ENCODE measurements at places on chromosomes 16 and 17.

GRCh38 chr16:86396901-86397311, 113.4 kb upstream of the FOXF1 start:
- no peak for DNase-seq

DNA sequence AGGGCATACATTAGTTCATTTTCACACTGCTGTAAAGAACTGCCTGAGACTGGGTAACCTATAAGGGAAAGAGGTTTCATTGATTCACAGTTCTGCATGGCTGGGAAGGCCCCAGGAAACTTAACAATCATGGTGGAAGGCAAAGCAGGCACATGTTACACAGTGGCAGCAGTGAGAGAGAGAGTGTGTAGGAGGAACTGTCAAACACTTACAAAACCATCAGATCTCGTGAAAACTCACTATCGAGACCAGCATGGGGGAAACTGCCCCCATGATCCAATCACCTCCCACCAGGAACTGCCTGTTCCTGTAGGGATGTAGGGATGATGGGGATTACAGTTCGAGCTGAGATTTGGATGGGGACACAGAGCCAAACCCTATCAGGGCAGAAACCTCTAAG, 17.2 kb downstream of the NUBP1 start:
- DNase-seq, result no peak

DNA sequence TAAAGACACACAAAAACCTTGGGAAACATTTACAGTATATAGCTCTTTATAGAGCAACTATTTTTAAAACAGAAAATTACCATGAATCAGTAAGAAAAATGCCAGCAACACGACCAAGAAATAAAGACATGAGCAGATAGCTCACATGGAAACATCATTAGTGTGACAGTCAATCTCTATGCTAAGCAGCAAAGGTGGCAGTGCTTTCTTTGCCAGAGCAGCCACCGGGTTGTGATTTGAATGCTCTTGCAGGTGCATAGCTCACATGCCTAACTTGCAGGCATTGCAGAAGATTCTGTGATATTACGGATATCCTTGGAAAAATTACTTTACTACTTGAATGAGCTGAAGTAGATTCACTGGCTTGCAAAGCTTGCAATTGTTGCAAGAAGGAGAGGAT, 652.9 kb upstream of the C16orf82 start:
- no peak for DNase-seq

- no peak for DNase-seq
Observed at GRCh38 chr16:20409398-20410120, at the start of gene ACSM5. ACSM5 (plus strand) TSS chr16:20409534; CDS start chr16:20411485, 1,951 bp downstream.

DNA sequence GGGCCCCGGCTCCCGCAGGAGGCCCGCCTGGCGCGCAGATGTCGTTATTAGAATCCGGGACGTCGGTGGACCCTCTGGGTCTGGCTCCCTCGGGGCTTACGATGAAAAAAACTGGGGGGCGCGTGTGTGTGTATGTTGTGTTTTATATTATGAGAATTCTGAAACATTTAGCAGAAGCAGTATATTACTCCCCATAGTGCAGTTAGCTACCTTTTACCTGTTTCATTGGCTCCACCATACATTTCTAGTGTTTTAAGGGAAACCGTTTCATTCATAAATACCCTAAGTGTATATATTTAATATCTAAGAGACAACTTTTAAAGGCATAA, 486 bp upstream of the DNAJA2 start:
- DNase-seq, result no peak

- DNase-seq, result no peak
Observed at GRCh38 chr16:74199842-74200124, 96.8 kb upstream of the PSMD7 start.

DNA sequence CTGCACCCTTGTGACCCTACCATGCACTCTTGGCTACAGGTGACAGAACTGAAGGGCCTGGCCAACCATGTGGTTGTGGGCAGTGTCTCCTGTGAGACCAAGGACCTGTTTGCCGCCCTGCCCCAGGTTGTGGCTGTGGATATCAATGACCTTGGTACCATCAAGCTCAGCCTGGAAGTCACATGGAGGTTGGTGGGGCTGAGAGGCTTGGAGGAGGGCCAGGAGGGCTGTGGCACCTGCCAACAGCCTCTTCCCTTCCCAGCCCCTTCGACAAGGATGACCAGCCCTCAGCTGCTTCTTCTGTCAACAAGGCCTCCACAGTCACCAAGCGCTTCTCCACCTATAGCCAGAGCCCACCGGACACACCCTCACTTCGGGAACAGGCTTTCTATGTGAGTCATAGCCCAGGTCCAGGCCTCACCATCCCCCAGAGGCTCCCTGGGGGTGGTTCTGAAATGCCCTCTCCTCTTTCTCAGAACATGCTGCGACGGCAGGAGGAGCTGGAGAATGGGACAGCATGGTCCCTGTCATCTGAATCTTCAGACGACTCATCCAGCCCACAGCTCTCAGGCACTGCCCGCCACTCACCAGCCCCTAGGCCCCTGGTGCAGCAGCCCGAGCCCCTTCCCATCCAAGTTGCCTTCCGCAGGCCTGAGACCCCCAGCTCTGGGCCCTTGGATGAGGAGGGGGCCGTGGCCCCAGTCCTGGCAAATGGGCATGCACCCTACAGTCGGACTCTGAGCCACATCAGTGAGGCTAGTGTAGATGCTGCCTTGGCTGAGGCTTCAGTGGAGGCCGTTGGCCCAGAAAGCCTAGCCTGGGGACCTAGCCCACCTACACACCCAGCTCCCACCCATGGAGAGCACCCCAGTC, 13.0 kb downstream of the RIPOR1 start:
- no peak for DNase-seq

GRCh38 chr16:88591577-88592021, 21.4 kb downstream of the ZC3H18 start:
- no peak for DNase-seq

- no peak for DNase-seq
Observed at GRCh38 chr16:50856991-50857390, 115.1 kb downstream of the CYLD start.

- DNase-seq, result no peak
Observed at GRCh38 chr17:9902120-9902519, 3.0 kb downstream of the RCVRN start.

DNA sequence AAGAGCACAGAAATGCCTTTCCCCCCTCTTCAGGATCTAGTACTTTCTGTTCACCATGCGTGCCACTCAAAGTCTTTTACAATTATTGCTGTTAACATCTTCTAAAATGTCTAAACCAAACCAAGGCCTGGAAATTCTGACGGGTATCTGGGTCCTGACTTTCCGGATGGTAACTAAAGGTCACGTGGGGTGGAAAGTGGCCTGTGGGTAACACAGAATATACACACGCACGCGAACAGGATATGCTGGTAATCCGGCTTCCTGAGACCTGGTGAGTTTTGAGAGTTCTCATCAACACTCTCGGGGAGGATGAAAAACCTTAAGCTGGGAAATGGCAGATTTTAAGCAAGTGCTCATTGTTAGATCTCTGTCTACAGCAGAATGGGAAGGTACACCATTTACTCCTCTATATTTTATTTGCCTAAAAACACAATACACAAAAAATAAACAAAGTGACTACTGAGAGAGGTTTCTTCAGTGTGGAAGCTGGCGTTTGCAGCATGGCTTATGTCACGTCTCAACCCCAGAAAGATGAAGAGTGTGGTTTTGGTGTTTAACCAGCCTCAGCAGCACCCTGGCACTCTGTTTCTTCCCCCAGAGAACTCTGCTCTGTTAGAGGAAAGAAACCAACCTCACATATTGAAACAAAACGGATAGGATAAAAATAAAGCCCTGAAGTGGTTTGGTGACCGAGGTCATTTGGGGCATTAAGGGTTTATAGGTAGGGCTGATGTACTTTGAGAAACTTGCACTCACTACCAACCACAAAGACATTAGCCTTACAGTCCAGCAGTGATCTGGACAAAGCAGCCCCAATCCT, 37.3 kb downstream of the SMG6 start:
- no peak for DNase-seq
